ENCODE measurements at places on chromosomes 5 and 9.
A peak's percentile ranks its signal among the peaks of the same experiment; 100 is the strongest.

GRCh38 chr5:53969176-53969730 lies 341.1 kb downstream of the ARL15 start:
- DNase-seq: no peak

- DNase-seq: no peak
These were observed 65.0 kb upstream of the CTXN3 start for GRCh38 chr5:127583866-127584265.

DNA sequence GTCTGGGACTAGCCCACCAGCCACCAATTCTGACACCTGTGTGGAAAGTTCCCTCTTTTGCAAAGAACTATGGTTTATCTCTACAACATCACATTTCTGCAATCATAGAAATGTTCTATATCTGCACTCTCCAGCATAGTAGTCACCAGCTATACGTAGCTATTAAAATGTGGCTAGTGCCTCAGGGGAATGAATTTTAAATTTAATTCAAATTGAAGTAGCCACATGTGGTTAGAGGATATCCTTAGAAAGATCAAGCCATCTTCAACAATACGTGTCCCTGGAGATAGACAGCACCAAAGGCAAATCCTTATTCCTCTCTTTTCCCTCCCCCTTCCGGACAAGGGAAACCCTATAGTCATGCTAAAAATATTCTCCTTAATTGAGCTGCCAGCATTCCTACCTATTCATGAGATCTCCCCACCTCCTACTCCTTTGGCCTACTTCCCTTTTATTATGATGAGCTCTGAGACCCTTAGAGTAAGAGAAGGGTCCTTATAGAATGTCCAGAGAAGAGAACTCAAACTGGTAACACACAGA lies 11.1 kb downstream of the LCP2 start:
- no peak for DNase-seq

- no peak for DNase-seq
These were observed 291.6 kb downstream of the TLE1 start for GRCh38 chr9:81397481-81398381.

- DNase-seq: peak; percentile 91
These were observed 758 bp upstream of the PDCD1LG2 start for GRCh38 chr9:5509573-5509972.

Data from fibroblast of lung (primary cell).